ENCODE measurements at places on chromosomes 2 and 18. TPM values are rescaled to one million over a fixed set of nuclear protein-coding genes. Genes with fewer than 3 reads are reported as not detected.

The CCDC195 gene
- total RNA-seq, result not detected

The TCF23 gene
- total RNA-seq, result not detected

- DNase-seq, result no peak
Measured at GRCh38 chr2:27086724-27087593, at the start of gene KHK. KHK (plus strand) TSS chr2:27086772; CDS start chr2:27087260, 488 bp downstream.

GRCh38 chr2:127313406-127313805 lies 19.5 kb upstream of the ERCC3 start:
- DNase-seq, result no peak

DNA sequence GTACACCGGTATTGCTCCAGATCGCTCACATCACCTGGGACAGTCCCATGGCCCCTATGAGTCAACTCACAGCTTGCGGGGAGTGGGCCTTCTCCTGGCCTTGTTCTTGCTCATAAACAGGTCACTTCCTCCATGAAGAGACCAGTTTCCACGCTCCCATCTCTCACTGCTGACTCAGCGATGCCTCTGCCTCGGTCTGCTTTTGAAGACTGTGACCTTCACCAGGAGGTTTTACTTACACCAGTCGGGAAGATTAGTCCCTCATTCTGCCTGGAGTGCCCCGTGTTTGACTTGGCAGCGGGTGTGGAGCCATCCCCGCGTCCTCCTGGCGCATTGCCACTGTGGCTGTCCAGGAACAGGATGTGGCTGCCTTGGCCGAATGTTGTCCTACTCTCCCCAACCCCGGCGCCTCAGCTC lies 159.8 kb downstream of the RHBDD1 start:
- no peak for DNase-seq

GRCh38 chr2:134933732-134934131 lies 15.1 kb downstream of the CCNT2 start:
- DNase-seq, result no peak

Measured in H1 (cell line).